ENCODE measurements at places on chromosomes 2 and 18.

GRCh38 chr2:224596289-224596688, 11.1 kb upstream of the CUL3 start:
- no peaks in the 10 kb centered on the region for H3K4me1 ChIP-seq
- H3K4me3 ChIP-seq: no peak overlapping the region
- H3K27me3 ChIP-seq: peaks cover 4% of the 10 kb centered on the region
- DNase-seq: no peak
- no peaks in the 10 kb centered on the region for H3K36me3 ChIP-seq

- H3K27me3 ChIP-seq: no peaks in the 10 kb centered on the region
- no peak overlapping the region for H3K4me3 ChIP-seq
- peaks cover 10% of the 10 kb centered on the region for H3K4me1 ChIP-seq
- H3K27ac ChIP-seq: no peak overlapping the region
- no peak for DNase-seq
- H3K36me3 ChIP-seq: no peaks in the 10 kb centered on the region
Observed at GRCh38 chr2:45884126-45884525, 232.7 kb downstream of the PRKCE start.

DNA sequence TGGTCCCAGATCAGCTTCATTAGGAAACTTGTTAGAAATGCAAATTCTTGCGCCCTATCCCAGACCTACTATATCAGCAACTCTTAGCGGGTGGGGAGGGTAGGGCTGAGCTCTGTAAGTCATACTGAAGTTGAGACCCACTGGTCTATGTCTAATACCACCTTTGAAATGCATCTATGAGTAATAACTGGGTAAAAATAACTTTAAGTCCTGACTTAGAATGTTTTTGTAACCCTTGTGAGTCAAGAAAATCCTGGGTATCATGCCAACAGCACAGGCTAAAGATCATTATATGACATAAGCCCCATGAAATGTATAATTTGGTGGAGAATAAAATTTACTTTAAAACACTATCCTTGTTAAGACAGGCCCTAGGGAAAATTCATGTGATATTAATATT, 41.4 kb downstream of the PRKD3 start:
- no peak overlapping the region for H3K27ac ChIP-seq
- H3K27me3 ChIP-seq: no peaks in the 10 kb centered on the region
- H3K36me3 ChIP-seq: peaks cover 15% of the 10 kb centered on the region
- H3K4me1 ChIP-seq: no peaks in the 10 kb centered on the region

- H3K36me3 ChIP-seq: peaks cover 64% of the 10 kb centered on the region
- H3K27me3 ChIP-seq: no peaks in the 10 kb centered on the region
- no peak for DNase-seq
- no peaks in the 10 kb centered on the region for H3K4me1 ChIP-seq
- H3K27ac ChIP-seq: no peak overlapping the region
- H3K4me3 ChIP-seq: no peak overlapping the region
Observed at GRCh38 chr2:101893681-101894381, 97.9 kb upstream of the IL1R2 start.

- peaks cover 22% of the 10 kb centered on the region for H3K36me3 ChIP-seq
- H3K27me3 ChIP-seq: no peaks in the 10 kb centered on the region
- no peak overlapping the region for H3K4me3 ChIP-seq
- DNase-seq: no peak
- H3K27ac ChIP-seq: no peak overlapping the region
Observed at GRCh38 chr2:127783101-127783500, 27.9 kb downstream of the WDR33 start.

- no peak overlapping the region for H3K27ac ChIP-seq
- H3K4me3 ChIP-seq: no peak overlapping the region
- peaks cover 11% of the 10 kb centered on the region for H3K36me3 ChIP-seq
Observed at GRCh38 chr2:168416555-168416954, 39.5 kb upstream of the CERS6 start.
